ENCODE measurements at places on chromosomes 7 and 10.

GRCh38 chr7:11104578-11104977 lies 130.9 kb downstream of the PHF14 start:
- DNase-seq = no peak

DNA sequence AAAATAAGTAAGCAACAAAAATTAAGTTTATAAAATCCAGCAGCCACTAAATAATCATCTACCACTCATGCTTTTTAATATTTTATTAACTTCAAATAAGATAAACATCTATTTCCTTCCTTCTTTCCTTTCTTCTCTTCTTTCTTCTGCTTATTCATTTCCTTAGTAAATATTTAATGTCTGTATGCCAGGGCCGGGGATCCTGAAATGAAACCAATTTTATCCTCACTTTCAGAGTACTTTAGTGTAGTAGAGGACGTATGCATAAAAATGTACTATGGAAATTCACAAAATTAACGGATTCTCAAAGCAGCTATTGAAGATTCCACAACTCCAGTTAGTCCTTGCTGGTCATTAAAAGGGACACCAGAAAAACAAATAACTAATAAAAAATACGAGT lies 224.7 kb downstream of the VTI1A start:
- no peak for DNase-seq

GRCh38 chr10:79027147-79028055 lies 41.4 kb upstream of the ZMIZ1 start:
- peak; percentile 22 for DNase-seq

DNA sequence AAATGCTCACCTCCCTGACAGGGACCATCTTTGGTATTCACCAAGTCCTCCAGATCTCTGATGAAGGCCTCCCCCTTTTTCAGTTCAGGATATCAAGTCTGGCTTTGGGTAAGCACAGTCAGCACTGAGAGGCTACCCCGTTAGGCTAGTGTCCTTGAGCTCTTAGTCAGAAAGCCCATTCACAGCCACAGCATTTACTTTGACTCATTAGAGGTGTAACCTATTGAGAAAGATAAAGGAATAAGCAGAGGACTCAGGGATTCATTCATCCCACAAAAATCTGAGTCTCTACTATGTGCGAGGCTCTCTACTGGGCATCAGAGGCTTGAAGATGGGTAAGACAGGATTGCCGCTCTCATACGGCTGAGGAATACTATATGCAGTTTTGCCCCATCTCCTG lies 14.0 kb upstream of the RAMP3 start:
- no peak for DNase-seq

DNA sequence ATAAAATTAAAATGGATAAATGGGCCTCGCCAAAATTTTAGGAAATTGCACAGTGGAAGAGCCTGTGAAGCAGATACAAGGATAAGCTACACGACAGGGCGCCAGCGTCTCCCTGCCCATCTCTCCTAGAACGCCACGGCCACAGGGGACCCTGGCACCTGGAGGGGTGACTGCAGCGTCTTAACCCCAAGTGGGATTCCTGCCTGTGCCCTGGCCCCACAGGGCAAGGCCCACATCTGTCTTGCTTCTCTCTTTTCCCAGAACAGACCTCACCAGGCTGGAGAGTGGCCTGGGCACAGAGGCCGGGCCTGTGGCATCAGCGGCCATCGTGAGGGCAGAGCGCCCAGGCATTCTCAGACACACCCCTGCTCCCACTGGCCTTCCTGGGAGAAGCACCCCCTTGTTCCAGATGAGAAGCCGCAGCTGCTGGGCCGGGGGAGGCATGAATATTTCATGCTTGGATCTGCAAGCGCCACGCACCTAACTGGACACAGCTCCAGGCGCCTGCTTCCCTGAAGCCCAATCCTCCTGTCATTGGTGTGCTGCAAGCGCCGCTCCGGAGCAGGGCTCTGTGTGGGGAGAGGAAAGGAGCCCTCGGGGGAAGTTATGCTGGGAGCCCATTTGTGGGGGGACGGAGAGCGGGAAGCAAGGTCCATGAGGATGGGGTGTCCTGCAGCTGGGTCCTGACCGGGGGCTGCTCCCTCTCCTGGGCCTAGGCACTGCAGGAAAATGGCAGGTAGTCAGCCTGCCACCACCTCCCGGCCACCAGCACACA lies 153.5 kb downstream of the ELFN1 start:
- no peak for DNase-seq

DNA sequence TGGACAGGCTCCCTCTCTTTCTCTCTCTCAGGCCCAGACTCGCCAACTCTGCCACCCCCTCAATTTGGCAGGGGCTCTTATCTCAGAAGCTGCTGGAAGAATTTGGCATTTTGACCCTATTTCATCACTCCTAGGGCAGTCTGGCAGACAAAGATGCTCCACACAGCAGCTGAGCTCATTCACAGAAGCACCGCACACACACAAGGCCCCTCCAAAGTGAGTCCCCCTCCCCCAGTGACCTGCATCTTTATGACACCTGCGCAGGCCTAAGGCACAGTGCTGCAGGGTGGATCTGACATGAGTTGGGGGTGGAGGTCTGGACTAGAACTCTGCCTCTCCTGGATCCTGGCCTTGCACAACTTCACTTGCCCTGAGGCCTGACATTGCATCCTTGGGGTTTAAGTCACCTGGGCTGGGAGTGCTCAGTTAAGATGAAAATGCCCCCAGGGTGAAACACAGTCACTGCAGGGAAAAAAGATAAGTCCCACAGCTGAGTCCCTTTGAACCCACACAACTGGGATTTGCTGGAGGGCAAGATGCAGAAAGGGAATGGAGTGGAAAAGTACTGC lies 41.1 kb upstream of the DUSP5 start:
- no peak for DNase-seq

DNA sequence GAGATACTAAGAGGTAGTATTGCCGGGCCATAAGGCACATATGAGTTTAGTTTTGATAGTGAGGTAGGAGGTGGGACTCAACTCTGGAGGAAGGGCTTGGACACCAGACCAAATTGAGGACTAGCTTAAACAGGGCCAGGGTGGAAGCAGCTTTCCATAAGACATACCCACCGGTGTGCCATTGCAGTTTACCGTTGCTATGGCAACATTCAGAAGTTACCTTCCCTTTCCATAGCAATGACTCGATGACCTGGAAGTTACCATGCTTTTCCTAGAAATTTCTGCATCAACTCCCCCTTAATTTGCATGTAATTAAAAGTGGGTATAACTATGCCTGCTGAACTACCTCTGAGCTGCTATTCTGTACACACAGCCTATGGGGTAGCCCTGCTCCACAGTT lies 10.9 kb upstream of the SNX10 start:
- DNase-seq = no peak

DNA sequence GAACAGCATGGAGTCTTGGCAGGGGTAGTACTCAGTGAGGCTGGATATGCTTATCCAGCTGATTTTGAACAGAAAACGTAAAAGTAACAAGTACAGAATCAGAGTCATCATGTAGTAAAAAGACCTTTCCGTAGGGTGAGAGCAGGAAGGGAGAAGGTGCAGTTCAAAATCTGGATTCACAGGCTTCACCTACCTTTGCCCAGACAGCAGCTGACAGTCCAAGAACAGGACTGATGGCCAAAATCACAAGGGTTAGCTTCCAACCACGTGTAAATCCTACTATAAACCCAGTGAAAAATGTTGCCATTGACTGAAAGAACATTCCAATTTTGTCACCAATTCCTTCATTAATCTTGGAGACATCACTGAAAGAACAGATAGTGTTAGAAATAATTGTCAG lies 34.8 kb downstream of the ABCB1 start:
- no peak for DNase-seq

DNA sequence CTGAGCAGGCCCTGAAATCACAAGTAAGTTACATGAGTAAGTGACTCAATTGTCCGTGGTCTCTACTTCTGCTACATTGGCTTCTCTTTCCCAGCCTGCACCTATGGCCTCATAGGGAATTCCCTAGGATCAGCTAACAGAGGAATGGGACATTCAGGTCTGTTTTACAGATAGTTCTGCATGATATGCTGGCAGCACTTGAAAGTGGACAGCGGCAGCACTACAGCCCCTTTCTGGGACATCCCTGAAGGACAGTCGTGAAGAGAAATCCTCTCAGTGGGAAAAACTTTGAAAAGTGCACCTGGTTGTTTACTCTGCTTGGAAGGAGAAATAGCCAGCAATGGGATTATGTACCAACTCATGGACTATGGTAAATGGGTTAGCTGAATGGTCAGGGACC lies 293.1 kb upstream of the CACNA2D1 start:
- DNase-seq = no peak

DNA sequence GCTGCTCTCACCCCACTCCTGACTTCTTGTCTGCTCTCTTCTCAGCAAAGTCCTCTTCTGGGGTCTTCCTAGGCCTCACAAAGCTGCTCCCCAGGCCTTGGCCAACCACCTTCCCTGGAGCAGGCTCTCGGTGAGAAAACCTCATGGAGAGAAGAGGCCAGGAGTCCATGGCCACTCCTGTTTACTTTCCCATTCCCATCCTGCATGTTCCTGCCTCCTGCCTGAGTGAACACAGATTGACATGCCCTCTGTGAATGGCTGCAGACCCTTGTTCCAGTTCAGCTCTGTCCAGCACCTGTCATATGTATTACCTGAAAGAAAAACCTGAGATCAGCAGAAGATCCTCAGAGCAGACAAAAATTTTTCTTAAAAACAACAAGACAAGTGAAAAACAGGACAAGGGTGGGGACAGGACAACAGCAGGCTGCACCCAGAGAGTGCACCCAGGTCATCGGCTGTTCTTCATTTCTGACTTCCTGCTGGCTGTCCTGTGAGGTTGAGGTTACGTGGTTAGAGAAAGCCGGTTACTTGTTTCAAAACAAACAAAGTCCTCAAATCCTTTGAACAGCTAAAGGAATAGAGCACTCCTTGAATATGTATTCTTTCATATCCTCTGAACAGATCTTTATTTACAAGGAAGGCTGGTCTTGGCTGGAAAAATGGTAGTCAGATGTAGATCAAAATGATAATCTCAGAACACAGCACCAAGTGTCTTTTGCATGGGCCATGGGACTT lies 34.0 kb upstream of the DLD start:
- no peak for DNase-seq

GRCh38 chr7:57653262-57653830 lies 203.4 kb downstream of the ZNF716 start:
- no peak for DNase-seq

GRCh38 chr7:105963038-105963667 lies at the start of gene CDHR3:
TSS of gene CDHR3 (plus strand) at chr7:105963264. CDS start at chr7:105963319, 55 bp downstream.
- no peak for DNase-seq
